ENCODE measurements at places on chromosomes 11 and 22. TPM values are rescaled to one million over a fixed set of nuclear protein-coding genes. Genes with fewer than 3 reads are reported as not detected.

GRCh38 chr11:118139578-118139977 lies 13.0 kb downstream of the SCN4B start:
- peak; percentile 69 for ATAC-seq

DNA sequence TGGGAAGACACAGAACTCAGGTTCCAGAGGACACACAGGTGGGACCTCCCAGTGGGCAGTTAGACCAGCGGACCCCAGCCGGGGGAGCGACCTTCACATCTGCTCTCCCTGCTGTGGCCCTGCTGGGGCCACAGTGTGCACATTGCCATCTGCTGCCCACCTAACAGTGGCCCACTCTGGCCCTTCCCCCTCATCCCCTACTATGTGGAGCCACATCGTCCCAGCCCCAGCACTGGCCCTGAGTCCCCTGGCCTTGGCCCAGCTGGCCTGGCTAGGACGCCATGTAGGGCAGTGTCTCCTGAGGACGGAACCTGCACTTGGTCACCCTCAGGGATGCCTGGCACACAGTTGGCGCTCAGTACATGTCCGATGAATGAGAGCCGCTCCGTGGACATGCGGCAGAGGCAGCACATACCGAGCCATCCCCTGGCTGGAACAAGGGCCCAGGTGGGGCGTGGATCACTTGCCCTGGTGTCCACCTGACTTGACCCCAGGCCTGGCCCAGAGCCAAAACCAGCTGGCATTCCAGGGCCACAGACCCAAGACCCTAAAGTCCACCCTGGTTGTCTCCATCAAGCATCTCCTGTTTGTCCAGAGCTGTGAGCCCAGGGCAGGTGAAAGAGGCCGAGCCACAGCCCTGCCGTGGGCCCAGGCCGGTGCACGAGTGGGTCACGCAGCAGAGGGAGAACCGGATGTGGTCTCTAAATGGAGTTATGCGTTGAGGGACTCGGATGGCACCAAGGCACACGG lies 93.1 kb upstream of the FGF3 start:
- ATAC-seq: no peak

The MS4A7 gene
- total RNA-seq: not detected

DNA sequence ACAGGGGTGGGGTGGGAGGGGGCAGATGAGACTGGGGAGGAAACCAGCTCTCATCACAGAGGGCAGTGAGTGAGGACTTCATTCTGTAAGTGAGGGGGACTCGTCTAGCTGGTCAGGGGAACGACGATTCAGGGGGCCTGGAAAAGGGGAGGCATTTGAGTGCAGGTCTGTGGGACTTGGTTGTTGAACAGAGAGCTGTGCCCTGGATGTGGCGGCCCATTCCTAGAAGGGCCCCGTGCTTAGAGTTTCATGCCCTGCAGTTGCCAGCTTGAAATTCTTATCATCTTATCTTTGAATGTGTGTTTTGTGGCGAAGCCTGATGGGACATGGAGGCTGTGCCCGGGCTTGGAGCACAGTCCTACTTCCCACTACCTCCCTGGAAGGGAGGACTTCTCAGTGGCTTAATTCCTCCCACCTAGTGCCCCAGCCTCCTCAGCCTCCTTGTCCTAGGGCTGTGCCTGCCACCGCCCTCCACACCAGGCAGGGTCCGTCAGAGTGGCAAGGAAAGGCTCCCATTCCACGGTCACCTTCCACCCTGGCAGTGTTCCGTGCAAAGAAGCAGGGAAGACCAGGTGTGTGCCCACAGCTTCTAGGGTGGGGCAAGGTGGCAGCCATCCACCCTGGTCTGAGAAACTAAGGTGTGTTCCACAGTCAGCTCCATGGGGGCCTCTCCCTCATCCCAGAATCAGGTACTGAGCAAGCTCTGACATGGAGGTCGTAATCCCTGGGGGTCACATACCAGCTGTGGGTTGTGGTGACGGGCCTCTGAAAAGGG lies 59.7 kb upstream of the LMO1 start:
- no peak for ATAC-seq

The FXYD6 gene
- 0.19 TPM for total RNA-seq

All from activated T-helper 17 cell treated with anti-CD3 and anti-CD28 coated beads, Interleukin-2, amount 50 U/mL, for 72 hours (primary cell).